ENCODE measurements at places on chromosomes 7 and 10. TPM values are rescaled to one million over a fixed set of nuclear protein-coding genes. Genes with fewer than 3 reads are reported as not detected.

- no peaks in the 10 kb centered on the region for H3K36me3 ChIP-seq
- H3K27me3 ChIP-seq = no peaks in the 10 kb centered on the region
- H3K27ac ChIP-seq = no peak overlapping the region
- peaks cover 53% of the 10 kb centered on the region for H3K4me1 ChIP-seq
- H3K4me3 ChIP-seq = no peak overlapping the region
Measured at GRCh38 chr10:72173262-72173618, 42.6 kb upstream of the ANAPC16 start.

INA gene
- 1.5 TPM for total RNA-seq

ZPBP gene
- total RNA-seq = not detected

- DNase-seq = no peak
- no peak overlapping the region for H3K27ac ChIP-seq
- H3K27me3 ChIP-seq = no peaks in the 10 kb centered on the region
- no peaks in the 10 kb centered on the region for H3K4me1 ChIP-seq
Measured at GRCh38 chr7:155972247-155972646, 160.0 kb upstream of the SHH start.

FAM13C gene
- 4.3 TPM for total RNA-seq

GRCh38 chr10:29202386-29202940 is 86.4 kb upstream of the LYZL1 start:
- no peak overlapping the region for H3K4me3 ChIP-seq
- H3K27ac ChIP-seq = no peak overlapping the region
- no peak for DNase-seq
- H3K4me1 ChIP-seq = no peaks in the 10 kb centered on the region
- H3K27me3 ChIP-seq = no peaks in the 10 kb centered on the region
- H3K36me3 ChIP-seq = no peaks in the 10 kb centered on the region

GRCh38 chr7:138074121-138074520 is 2.1 kb upstream of the AKR1D1 start:
- no peaks in the 10 kb centered on the region for H3K4me1 ChIP-seq
- H3K27me3 ChIP-seq = no peaks in the 10 kb centered on the region
- H3K27ac ChIP-seq = no peak overlapping the region
- H3K36me3 ChIP-seq = no peaks in the 10 kb centered on the region

GRCh38 chr7:159102681-159103381 is 41.8 kb downstream of the VIPR2 start:
- DNase-seq = no peak
- H3K27ac ChIP-seq = no peak overlapping the region
- peaks cover 21% of the 10 kb centered on the region for H3K27me3 ChIP-seq
- no peak overlapping the region for H3K4me3 ChIP-seq
- H3K36me3 ChIP-seq = no peaks in the 10 kb centered on the region

DNA sequence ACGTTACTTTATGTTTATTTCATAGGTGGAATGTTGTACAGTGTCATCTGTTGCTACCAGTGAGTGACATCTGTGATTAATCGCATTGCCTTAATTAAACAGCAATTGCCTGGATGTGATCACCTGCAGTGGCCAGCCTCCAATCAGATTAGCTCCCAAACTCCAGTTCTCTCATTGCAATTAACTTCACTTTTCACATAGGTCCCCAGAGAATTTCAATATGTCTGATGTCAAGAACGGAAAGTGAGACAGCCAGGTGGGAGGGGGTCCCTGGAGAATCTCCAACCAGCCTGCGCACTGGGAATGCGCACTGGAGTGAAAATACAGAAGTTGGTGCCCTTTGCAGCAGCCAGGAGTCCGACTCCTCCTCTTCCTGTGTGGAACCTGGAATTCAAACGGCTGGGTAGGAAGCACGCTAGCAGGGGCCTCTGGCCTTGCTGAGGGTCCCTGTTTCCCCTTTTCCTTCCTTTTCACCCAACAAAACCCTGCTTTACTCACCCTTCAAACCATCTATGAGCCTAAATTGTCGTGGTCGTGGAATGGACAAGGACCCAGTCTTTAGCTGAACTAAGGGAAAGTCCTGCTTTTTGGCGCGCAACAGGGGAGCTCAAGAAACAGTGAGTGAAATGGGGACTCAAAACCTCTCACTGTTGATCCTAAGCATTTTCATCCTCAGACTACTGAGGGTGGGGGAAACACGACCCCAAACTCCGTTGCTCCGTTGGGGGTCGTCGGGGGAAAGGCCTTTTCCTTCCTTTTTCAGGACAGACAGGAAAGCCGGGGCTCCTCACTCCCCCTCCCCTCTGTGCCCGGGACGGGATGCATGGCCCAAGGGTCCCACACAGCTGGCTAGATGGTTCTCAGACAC is 1355.5 kb upstream of the LRRTM3 start:
- peak overlapping the region; percentile 61 for H3K27ac ChIP-seq
- H3K27me3 ChIP-seq = no peaks in the 10 kb centered on the region
- no peaks in the 10 kb centered on the region for H3K4me1 ChIP-seq
- peak overlapping the region; percentile 49 for H3K4me3 ChIP-seq
- no peak for DNase-seq
- H3K36me3 ChIP-seq = no peaks in the 10 kb centered on the region

GRCh38 chr7:157676001-157676400 is 339.2 kb downstream of the DNAJB6 start:
- no peaks in the 10 kb centered on the region for H3K4me1 ChIP-seq
- H3K36me3 ChIP-seq = no peaks in the 10 kb centered on the region
- H3K4me3 ChIP-seq = no peak overlapping the region
- no peaks in the 10 kb centered on the region for H3K27me3 ChIP-seq

GRCh38 chr7:49001610-49002033 is 77.3 kb downstream of the CDC14C start:
- H3K27ac ChIP-seq = no peak overlapping the region
- no peaks in the 10 kb centered on the region for H3K27me3 ChIP-seq
- H3K4me1 ChIP-seq = no peaks in the 10 kb centered on the region
- no peaks in the 10 kb centered on the region for H3K36me3 ChIP-seq
- DNase-seq = no peak

- no peaks in the 10 kb centered on the region for H3K27me3 ChIP-seq
- no peak overlapping the region for H3K27ac ChIP-seq
- no peaks in the 10 kb centered on the region for H3K36me3 ChIP-seq
- no peaks in the 10 kb centered on the region for H3K4me1 ChIP-seq
Measured at GRCh38 chr7:122487131-122487530, 182.6 kb upstream of the FEZF1 start.

DNA sequence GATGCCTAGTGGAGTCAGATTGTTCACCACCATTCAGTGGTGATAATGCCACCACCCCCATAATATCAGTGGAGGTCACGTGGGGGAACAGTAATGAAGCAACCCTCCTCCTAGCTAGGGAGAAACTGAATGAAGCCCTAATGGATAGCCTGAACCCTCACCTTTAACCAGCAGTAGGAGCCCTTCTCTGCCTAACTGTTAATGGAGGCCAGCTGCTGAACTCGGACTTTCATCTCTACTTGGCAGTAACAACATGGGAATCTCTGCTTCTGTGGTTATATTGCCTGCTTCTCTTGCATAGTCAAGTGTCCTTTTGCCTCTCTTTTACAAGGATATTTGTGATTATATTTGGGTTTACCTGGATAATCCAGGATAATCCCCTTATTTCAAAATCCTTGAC is 1097.9 kb downstream of the REEP3 start:
- H3K27ac ChIP-seq = no peak overlapping the region
- no peaks in the 10 kb centered on the region for H3K27me3 ChIP-seq

GRCh38 chr10:19500959-19501358 is 315.3 kb upstream of the PLXDC2 start:
- H3K4me3 ChIP-seq = no peak overlapping the region
- H3K36me3 ChIP-seq = no peaks in the 10 kb centered on the region
- no peak for DNase-seq
- H3K27me3 ChIP-seq = no peaks in the 10 kb centered on the region
- no peaks in the 10 kb centered on the region for H3K4me1 ChIP-seq

TCAF2 gene
- total RNA-seq = 12.5 TPM

ACBD7 gene
- not detected for total RNA-seq

NDUFB8 gene
- total RNA-seq = 194 TPM

DNA sequence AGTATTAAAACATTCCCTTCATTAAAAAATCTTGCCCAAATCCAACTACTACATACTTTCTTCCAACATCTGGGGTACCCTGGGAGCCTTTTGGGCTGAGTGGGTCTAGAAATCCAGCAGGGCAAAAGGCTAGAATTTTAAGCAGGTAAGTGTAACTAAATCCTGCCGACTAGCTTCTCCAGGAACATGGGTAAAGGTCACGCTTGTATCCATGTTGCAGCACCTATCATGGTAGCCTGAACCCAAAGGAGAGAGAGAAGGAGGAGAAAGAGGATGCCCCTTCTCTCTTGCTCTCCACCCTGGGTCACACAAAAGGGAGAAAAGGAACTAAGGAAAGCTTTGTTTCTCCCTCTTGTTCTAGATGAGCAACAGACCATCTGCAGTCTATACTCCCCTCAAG is 53.3 kb downstream of the ZNF680 start:
- H3K36me3 ChIP-seq = no peaks in the 10 kb centered on the region
- no peak overlapping the region for H3K4me3 ChIP-seq
- H3K27me3 ChIP-seq = no peaks in the 10 kb centered on the region
- no peak overlapping the region for H3K27ac ChIP-seq

DNA sequence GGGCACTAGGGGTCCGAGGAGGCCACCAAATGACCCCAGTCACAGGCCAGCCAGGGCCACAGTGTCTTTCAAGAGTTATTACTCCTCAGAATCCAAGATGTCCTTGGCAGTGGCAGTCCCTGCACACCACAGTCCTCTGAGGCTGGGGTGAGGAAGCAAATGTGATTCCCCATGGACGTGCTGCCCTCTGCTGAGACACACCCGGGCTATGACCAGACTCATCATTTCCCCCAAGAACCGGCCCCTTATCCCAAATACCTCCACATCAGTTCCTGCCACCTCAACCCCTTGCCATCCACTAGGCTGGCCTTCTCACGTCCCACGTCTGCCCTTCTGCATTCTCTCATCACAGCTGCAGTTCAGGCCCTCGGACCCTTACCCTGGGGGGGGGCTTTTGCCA is 5.0 kb downstream of the PRKAG2 start:
- no peaks in the 10 kb centered on the region for H3K36me3 ChIP-seq
- H3K27ac ChIP-seq = no peak overlapping the region
- H3K4me1 ChIP-seq = peaks cover 29% of the 10 kb centered on the region
- no peak overlapping the region for H3K4me3 ChIP-seq
- DNase-seq = no peak
- H3K27me3 ChIP-seq = no peaks in the 10 kb centered on the region

PIK3AP1 gene
- total RNA-seq = 5.8 TPM

- peaks cover 39% of the 10 kb centered on the region for H3K4me1 ChIP-seq
- no peaks in the 10 kb centered on the region for H3K27me3 ChIP-seq
- no peak for DNase-seq
- no peak overlapping the region for H3K4me3 ChIP-seq
Measured at GRCh38 chr7:80832006-80832405, 86.8 kb downstream of the SEMA3C start.

- DNase-seq = no peak
- no peaks in the 10 kb centered on the region for H3K27me3 ChIP-seq
- H3K4me3 ChIP-seq = no peak overlapping the region
- H3K36me3 ChIP-seq = no peaks in the 10 kb centered on the region
- H3K4me1 ChIP-seq = no peaks in the 10 kb centered on the region
Measured at GRCh38 chr7:157895520-157896375, 558.9 kb downstream of the DNAJB6 start.

DNA sequence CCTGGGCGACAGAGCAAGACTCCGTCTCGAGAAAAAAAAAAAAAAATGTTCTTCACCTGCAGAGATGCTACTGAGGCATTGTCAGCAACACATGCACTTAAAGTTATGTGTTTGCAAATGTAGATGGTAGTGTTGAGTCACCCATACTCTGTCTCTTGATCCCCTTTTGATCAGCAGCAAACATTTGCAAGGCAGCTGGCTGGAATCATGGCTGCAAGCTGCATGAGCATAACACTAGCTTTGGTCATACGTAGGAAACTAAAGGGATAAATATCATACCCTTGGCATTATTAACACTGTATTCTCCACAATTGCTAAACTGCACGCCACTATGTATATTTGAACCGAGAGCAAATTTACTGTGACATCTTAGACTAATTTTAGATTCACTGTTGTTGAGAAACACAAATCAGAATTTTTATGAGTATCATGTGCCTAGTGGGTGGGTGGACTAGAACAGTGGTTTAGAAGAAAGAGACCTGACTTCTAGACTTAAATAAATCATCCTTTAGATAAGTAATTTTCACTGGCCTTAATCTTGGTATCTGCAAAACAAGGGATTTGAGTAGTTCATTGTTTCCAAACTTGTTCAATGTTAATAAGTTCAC is 229.3 kb upstream of the MEOX2 start:
- H3K4me3 ChIP-seq = no peak overlapping the region
- no peak overlapping the region for H3K27ac ChIP-seq
- no peak for DNase-seq
- no peaks in the 10 kb centered on the region for H3K36me3 ChIP-seq
- H3K4me1 ChIP-seq = no peaks in the 10 kb centered on the region
- no peaks in the 10 kb centered on the region for H3K27me3 ChIP-seq

- H3K27me3 ChIP-seq = no peaks in the 10 kb centered on the region
- H3K4me1 ChIP-seq = no peaks in the 10 kb centered on the region
- H3K36me3 ChIP-seq = no peaks in the 10 kb centered on the region
- no peak overlapping the region for H3K4me3 ChIP-seq
- DNase-seq = no peak
- H3K27ac ChIP-seq = no peak overlapping the region
Measured at GRCh38 chr7:125057963-125058362, 128.3 kb upstream of the POT1 start.

TUBB8 gene
- total RNA-seq = not detected

DNA sequence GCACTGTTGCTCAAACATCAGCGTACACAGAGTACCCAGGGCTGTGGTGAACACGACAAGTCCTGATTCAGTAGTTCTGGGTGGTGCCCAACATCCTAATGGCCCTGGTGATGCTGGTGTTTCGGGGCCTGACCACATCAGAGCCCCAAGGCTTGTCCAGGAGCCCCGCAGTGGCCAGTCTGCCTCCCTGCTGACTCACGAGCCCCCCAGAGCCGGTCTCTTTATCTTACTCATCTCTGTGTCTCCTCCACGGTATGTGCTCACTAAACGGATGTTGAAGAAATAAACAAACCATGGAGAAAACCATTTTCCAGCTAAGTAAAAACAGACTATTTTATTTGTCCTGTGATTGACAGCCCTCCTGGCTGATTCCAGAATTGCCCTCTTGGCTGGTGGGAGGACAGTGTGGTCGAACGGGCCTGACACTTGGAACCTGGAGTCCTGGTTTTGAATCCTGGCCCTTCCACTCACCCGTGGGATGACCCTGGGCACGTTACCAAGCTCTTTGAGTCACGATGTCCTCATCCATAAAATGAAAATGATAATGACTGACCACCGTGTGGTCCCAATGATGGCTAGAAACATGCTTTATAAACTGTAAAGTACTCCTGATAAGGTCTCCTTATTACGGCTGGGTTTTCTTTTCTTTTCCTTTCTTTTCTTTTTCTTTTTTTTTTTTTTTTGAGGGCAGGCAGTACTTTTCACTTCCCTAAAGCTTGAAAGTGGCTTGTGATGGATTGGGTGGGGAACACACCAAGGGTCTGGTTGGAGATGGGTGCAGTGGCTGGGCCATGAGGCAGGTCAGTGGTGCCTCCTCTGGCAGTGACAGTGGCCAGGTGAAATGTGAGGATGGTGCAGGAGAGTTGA is 5.7 kb downstream of the HIP1 start:
- no peak overlapping the region for H3K4me3 ChIP-seq
- H3K27ac ChIP-seq = peak overlapping the region; percentile 7
- peaks cover 59% of the 10 kb centered on the region for H3K4me1 ChIP-seq
- DNase-seq = no peak
- no peaks in the 10 kb centered on the region for H3K27me3 ChIP-seq
- H3K36me3 ChIP-seq = no peaks in the 10 kb centered on the region

IL2RA gene
- not detected for total RNA-seq

NUDT5 gene
- 39.9 TPM for total RNA-seq

ENO4 gene
- 0.19 TPM for total RNA-seq

GRCh38 chr7:17234398-17235031 is 63.9 kb upstream of the AHR start:
- no peaks in the 10 kb centered on the region for H3K27me3 ChIP-seq
- H3K4me3 ChIP-seq = no peak overlapping the region
- H3K27ac ChIP-seq = peak overlapping the region; percentile 68
- peaks cover 10% of the 10 kb centered on the region for H3K4me1 ChIP-seq
- DNase-seq = no peak

XRCC2 gene
- 1.7 TPM for total RNA-seq

All from esophagus squamous epithelium (tissue), 5 donors.